ENCODE measurements at places on chromosomes 4 and X.
A peak's percentile ranks its signal among the peaks of the same experiment; 100 is the strongest.

- DNase-seq: peak; percentile 56
Measured at GRCh38 chr4:72701987-72702819, 133.2 kb upstream of the ADAMTS3 start.

DNA sequence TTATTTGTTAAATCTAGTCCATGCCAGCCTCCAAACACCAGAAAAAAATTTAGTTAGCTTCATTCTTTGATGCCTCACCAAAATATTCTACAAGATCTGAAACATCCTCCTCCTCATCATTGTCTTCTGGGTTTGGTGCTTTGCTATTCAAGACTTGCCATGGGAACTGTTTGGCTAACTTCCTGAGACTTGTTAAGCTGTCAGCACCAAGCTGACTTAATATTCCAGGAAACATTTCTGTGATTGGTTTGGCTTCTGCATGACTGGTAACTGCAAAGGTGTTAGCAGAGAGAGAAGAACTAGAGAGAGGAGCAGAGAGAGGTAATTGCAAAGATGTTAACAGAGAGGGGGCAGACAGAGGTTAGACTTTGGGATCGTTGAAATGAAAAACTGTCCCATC is 101.3 kb downstream of the PALLD start:
- DNase-seq: peak; percentile 85

DNA sequence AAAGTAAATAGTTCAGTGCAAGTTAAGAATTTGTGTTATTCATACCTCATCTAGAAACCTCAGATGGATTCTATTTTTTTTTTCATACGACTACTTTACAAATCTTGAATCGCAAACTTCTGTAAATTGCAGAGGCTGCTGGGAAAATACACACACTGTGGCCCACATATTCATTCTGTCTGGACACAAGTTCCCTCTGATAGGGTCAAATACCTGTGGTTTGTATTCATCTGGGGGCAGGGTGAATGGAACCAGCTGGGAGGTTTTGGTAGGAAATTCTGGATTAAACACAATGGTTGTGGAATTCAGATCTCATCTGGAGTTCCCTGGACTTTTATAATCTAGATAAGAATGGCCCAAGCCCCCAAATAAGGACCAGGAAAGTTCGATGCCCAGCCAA is 56.2 kb downstream of the SPATA18 start:
- peak; percentile 47 for DNase-seq

- no peak for DNase-seq
Measured at GRCh38 chr4:111873801-111874200, 271.5 kb upstream of the FAM241A start.

All from fibroblast of skin of scalp (primary cell).